COR-L47 (cell line): ENCODE measurements at places on chromosomes 6 and 20.

GRCh38 chr6:30913721-30914075 is 340 bp upstream of the VARS2 start:
- DNase-seq: no peak

GRCh38 chr6:26329763-26330511 is 35.1 kb upstream of the BTN3A2 start:
- DNase-seq: peak; percentile 34

DNA sequence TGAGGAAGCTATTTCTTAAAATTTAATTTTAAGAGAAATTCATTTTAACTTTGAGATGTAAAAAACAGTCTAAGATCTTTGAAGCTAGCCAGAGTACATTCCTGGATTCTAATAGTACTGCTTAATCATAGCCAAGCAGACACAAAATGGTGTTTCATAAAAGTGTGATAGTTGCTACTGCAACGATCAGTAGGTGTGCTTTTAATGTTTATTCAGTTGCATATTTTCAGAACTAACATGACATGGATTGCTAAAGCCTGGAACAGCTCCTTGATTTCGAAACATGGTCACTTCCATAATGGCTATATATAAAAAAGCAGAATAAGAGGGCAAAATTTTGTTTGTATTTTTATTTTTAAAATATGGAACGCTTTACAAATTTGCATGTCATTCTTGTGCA is 35.5 kb downstream of the SESN1 start:
- DNase-seq: no peak

DNA sequence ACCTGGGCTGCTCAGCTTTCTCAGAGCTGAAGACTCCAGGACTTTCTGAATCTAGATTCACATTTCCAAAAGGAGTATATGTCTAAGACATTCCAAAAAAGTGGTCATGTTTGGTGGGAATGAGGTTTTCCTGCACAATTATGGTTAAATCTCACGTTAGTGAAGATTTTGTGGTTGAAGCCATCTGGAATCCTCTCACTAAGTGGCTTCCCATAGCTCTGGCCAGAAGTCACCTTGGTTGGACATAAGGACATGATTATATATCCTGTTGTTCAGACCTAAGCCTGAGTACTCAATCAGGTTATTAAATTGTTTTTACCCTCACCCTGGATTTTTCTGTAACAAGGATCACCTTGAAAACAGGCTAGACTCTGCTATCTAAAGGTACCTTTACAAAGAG is 176.1 kb upstream of the PLN start:
- DNase-seq: no peak

DNA sequence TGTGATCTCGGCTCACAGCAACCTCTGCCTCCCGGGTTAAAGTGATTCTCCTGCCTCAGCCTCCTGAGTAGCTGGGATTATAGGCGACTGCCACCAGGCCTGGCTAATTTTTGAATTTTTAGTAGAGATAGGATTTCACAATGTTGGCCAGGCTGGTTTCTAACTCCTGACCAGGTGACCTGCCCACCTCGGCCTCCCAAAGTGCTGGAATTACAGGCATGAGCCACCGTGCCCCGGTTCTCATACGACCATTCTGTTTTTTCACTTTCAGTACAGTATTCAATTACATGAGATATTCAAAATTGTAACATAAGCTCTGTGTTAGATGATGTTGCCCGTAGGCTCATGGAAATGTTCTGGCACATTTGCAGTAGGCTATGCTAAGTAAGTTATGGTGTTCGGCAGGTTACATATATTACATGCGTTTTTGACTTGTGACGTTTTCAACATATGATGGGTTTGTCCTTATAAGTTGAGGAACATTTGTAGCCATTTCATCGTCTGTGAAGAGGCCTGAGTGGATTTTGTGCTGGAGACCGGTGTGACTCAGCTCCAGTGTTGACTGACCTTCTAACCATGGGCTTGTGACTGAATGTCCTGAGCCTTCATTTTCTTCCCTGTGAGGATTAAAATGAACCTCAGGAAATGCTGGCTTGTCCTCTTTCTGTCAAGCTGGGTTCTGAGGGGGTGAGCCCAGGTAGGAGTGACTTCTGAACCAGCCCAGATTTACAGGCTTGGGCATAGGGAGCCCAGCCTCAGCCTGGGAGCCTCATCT is 12.2 kb downstream of the PPARD start:
- no peak for DNase-seq

DNA sequence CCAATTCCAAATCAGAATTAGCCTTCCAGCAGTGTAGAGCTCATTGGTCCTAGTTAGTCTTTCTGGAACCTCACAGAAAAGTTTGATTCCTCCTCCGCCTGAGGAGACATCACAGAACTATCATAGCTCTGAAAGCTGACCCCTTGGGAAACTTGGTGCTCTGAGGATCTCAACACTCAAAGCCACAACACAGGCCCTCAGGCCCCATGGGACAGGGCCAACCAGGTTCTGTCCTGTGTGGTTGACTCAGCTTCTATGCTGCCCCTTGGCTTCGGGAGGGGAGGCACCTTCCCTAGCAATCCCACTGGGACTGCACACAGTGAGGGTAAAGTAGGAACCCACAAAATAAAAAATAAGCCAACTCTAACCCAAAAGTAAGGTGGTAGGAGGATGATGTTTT is 237.5 kb upstream of the ECI2 start:
- no peak for DNase-seq

- DNase-seq: no peak
Measured at GRCh38 chr6:25008707-25009392, 73.1 kb upstream of the RIPOR2 start.

DNA sequence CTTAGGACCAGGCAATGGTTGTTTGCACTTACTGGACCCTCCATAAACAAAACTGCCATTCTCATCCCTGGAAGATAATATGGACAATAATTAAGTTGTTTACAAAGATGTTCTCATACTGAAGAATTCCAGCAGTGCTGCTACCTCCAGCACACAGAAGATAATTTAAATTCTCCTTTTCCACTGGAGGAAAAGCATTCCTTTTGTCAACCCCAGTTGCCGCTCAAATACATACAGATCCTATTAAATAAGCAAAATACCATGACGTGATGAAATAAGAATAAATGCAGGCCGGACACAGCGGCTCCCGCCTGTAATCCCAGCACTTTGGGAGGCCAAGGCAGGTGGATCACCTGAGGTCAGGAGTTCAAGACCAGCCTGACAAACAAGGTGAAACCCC is 54.5 kb upstream of the IPCEF1 start:
- DNase-seq: no peak
